T-helper 22 cell (primary cell): ENCODE measurements at places on chromosomes 3 and 15.

- DNase-seq: no peak
These were observed 177.8 kb downstream of the OTOL1 start for GRCh38 chr3:161674402-161674801.

DNA sequence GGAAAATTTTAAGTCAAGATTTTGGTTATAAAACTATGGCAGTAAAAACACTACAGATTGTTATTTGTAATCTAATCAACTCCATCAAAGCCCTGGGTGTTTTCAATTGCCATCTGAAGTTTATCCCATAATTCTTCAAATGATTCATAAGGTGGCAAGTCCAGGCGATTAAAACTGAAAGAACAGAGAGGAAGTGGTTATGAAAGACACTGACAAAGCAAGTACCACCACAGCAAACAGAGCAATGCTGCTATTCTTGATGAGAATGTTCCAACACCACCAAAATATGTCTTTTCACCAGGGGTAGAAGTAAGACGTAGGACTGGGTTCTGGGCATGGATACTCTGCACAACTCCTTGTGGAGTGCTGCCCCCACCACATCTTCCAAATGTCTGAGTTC, 86.9 kb upstream of the PRTG start:
- DNase-seq: no peak

- no peak for DNase-seq
These were observed 81.2 kb downstream of the SCAPER start for GRCh38 chr15:76823890-76824289.

GRCh38 chr3:80233576-80233975, 465.8 kb upstream of the ROBO1 start:
- DNase-seq: no peak

DNA sequence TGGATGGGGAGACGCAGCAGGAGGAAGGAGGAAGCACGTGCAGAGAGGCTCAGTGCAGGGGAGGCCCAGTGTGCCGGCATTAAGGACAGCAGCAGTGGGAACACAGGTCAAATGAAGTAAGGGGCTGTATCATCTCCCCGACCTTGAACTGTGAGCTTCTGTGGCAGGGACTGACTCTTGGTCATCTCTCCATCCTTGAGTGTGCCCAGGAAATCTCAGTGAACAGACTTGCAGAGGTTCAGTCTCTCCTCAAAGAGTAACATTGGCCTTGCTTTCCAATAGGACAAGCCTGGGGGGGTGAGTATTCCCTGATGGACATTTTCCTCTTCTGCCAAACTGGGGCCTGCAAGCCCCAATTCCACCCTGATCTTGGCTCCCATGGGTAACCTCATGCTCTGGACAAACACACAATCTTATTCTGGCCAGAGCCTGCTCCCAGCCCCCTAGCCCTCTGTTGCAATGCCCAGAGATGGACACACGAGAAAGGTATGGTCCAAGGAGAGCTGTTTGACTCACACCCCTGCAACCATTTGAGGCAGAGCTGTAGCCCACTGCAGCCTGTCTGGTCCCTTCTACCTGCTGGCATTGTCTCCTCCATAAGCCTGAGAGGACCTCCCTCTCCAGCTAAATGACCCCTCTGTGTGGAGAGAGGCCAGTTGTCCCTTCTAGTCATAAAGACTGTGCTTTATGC, 50.9 kb downstream of the TLE3 start:
- DNase-seq: no peak

DNA sequence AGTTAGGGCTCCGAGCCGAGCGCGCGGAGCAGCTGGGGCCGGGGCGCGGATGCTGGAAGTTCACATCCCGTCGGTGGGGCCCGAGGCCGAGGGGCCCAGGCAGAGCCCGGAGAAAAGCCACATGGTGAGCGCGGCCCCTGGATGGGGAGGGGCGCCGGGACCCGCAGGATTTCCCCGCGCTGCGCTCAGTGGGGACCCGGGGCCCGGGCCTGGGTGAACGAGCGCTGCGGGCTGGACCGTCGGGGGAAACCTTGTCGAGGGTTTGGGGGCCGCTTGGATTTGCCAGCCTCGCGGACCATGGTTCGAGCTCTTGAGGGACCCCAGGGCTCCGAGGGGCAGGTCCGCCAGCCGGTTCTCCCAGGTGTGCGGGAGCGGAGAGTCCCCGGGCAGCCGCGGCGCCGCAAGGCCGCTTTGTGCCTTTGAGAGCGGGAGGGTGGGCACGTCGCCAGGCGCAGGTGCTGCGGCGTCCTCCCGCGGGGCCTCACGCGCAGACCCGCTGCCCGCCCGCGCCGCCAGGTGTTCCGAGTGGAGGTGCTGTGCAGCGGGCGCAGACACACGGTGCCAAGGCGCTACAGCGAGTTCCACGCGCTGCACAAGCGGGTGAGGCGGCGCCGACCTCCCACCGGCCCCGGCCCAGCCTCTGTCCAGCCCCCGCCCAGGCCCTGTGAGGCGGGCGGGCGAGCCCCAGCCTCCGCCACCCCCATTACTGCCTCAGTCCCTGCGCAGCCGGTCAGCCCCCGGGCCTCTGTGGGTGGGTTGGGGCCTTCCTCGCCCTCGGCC, at the start of gene SNX22:
Gene SNX22, plus strand, starts transcription at position 5 of the 780 bp plus-strand sequence. Its CDS starts 45 bp downstream, at position 50.
- peak; percentile 9 for DNase-seq
